ENCODE measurements at places on chromosomes 3 and 15.

- DNase-seq = no peak
These were observed 96.9 kb downstream of the THSD4 start for GRCh38 chr15:71212146-71212545.

GRCh38 chr3:34388830-34389229 lies 590.4 kb downstream of the PDCD6IP start:
- DNase-seq = no peak

DNA sequence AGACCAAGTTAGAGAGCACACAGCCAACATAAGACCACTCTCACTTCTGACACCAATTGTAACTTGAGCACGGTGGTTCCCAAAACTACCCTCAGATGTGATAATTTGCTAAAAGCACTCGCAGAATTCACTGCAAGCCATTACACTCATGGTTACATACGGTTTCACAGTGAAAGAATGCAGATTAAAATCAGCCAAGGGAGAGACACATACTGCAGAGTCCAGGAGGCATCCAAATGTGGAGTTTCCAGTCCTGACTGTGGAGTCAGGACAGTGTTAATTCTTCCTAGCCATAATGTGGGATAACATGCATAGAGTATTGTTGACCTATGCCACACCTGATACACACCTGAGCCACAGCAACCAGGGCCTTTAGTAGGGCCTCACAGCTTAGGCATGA lies 956.4 kb downstream of the NTRK3 start:
- DNase-seq = no peak

DNA sequence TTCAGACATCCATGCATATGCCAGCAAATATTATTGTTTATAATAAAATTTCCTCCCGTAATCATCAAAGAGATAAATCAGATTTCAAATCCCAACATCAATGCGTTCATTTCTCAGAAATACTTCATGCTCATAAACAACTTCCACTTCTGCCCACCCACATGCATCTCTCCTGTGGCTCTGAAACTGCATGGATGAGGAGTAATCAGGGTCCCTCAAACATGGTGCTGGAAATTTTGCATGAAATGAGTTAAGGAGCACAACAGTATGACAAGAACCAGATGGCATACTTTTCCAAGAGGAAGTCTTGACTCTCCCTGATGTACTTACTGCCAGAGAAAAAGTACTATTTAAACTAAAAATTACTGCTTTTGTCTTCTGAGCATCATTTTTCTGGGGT lies 26.9 kb upstream of the MFSD1 start:
- no peak for DNase-seq

GRCh38 chr3:61138401-61138800 lies 112.9 kb downstream of the FHIT start:
- DNase-seq = no peak

DNA sequence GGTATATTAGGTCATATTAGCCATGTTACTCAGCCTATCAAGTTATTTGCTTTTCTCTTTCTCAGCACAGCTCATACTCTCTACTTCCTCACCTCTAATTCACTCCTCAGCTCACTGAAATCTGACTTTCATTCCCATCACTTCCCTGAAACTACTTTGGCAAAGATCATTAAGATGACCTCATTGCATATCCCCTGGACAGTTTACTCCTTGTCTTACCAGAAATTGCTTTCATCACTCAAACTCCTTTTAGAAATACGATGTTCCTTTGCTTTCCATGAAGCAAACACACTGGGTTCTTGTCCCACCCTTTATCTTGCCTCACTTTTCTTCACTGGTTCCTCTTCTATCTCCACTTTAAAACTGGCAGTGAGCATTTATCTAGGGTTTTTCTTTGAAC lies 354.4 kb downstream of the TUSC7 start:
- DNase-seq = no peak

GRCh38 chr15:66675446-66675845 lies 26.6 kb upstream of the SMAD6 start:
- no peak for DNase-seq
